ENCODE measurements at places on chromosomes 1 and 21. TPM values are rescaled to one million over a fixed set of nuclear protein-coding genes. Genes with fewer than 3 reads are reported as not detected.

- DNase-seq = no peak
Measured at GRCh38 chr1:226656201-226656600, 82.9 kb downstream of the ITPKB start.

DNA sequence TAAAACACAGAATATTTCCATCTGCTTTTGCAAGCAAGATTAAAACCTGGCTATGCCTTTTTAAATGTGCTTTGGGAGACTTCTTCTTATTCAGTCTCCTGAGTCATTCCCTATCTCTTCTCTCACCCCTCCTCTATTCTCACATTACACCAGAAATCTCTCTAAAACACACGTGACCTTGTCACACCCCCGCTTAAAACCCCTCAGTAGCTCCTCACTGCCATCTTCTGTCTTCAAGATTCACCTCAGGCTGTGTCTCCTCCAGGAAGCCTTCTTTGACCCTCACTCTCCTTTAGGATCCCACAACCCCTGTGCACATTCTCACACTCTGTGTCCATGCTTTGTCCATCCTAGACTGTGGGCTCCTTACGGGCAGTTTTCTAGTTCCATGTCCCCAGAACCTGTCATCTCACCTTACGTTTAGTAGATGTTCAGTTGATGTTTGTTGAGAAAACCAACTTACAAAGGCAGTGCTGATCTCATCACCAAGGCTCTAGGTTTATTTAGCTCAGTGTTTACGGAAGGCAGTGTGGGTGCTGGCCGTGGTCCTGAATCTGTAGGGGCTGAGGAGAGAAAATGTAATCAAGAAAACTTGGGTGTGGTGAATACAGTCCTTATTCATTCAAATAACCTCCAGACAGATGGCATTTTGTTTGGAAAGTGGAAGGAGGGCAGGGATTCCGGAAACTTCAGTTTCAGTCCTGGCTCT lies 143.5 kb downstream of the DMRTA2 start:
- DNase-seq = no peak

- DNase-seq = no peak
Measured at GRCh38 chr1:74773582-74773981, 40.6 kb downstream of the TYW3 start.

The PTPN22 gene
- total RNA-seq = 24.6 TPM

The CTH gene
- total RNA-seq = 8.8 TPM

- DNase-seq = no peak
Measured at GRCh38 chr1:110529011-110529410, 10.0 kb upstream of the KCNA10 start.

- no peak for DNase-seq
Measured at GRCh38 chr1:67713057-67713846, 28.3 kb downstream of the GADD45A start.

DNA sequence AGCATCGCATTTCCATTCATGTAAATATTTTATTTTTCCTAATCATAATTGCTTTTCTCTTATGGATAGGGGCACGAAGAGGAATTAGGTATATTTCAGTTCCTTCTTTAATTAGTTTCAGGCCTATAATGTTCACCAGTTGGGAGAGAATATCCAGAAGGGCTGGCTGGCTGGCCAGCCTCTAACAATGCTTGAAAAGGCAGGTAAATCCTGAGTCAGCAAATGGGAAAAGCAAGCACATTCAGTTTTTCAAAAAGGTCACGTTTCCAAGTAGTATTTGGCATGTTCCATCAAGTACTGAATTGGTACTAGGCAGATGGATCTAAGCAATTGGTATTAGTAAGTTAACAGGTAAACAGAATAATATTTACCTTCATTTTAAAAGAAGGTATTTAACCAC lies 8.0 kb downstream of the RAB29 start:
- no peak for DNase-seq

DNA sequence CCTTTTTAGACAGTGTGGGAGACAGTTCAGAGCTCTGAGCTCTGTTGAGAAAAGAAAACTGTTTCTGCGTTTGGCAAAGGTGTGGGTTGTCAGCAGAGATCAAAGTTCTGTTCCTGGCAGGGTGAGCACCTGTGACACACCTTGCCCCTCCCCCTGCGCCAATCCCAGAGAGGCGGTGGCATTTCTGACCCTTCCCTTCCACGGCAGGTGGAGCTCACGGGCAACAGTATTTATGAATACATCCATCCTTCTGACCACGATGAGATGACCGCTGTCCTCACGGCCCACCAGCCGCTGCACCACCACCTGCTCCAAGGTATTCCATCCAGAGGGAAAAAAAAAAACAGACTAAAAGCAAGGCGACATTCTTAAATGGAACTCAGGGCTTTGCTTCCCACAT lies 20.7 kb downstream of the SIM2 start:
- no peak for DNase-seq

DNA sequence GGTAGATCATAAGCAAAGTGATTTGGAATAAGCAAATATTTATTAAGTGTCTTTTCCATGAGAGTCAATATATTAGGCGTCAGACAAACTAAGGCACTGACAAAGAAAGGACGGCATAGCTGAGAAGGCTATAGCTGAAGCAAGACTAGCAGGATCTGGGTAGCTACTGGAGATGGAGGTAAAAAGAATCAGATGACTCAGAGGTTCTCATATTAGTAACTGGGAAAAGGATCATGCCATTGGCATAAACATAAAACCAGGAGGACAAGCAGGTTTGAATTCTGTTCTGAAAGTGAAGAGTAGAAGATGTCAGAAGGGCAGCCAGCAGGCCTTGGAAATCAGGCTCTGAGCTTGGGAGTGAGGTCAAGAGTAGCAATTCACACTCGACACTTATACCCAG lies 531.9 kb downstream of the PTPRC start:
- DNase-seq = no peak

The SLC2A5 gene
- total RNA-seq = not detected

- no peak for DNase-seq
Measured at GRCh38 chr1:228397966-228398365, 8.7 kb downstream of the TRIM11 start.

DNA sequence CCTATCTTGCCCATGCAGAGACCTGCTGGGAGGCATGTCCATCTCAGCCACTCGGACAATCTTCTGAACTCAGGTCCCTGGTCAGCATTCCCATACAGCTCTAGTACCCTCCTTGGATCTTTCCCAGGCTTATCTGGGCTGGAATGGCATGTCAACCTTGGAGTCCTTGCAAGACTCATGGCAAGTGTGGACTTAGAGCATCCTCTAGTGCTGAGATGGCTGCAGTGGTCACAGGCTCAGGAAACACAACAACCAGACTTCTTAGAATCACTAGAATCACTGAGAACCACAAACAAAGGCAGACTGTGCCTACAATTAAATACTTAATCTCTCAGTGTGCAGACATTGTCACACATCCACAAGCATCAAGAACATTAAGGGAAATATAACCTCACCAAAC lies 73.1 kb upstream of the TSHB start:
- DNase-seq = no peak

The FCMR gene
- total RNA-seq = 6.8 TPM

DNA sequence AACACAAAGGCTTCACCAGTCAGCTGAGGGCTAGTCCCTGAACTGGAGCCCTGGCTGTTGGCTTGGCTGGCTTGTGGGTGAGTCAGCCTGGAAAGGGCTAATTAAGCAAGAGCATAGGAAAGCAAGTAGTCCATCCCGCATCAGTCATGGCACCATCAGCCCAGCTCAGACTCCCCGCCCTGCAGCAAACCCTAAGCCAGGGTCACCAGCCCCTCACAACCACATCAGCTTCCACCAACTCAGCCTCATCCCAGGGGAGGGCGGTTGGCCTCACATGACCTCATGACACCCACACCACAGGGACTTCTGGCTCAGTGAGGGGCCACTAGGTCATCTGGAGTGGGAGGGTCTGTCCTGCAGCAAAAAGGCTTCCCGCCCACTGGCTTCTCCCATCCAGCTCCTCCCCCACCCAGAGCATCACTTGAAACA lies 7.0 kb upstream of the SPATC1L start:
- DNase-seq = no peak

DNA sequence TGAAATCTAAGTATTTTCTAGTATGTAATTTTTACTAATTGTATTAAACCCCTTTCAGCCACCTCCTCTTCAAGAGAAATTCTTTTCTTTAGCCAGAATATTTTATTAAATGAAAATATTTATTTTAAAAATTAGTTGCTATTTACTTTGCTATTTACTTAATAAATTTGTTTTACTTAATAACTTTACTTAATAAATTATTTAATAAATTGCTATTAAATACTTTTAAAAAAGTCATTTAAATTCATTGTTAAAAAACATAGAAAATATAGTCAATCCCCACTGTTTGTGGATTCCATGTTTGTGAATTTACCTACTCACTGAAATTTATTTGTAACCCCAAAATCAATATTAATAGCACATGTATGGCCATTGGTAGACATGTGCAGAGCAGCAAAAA lies 105.6 kb downstream of the ATP1B1 start:
- no peak for DNase-seq

DNA sequence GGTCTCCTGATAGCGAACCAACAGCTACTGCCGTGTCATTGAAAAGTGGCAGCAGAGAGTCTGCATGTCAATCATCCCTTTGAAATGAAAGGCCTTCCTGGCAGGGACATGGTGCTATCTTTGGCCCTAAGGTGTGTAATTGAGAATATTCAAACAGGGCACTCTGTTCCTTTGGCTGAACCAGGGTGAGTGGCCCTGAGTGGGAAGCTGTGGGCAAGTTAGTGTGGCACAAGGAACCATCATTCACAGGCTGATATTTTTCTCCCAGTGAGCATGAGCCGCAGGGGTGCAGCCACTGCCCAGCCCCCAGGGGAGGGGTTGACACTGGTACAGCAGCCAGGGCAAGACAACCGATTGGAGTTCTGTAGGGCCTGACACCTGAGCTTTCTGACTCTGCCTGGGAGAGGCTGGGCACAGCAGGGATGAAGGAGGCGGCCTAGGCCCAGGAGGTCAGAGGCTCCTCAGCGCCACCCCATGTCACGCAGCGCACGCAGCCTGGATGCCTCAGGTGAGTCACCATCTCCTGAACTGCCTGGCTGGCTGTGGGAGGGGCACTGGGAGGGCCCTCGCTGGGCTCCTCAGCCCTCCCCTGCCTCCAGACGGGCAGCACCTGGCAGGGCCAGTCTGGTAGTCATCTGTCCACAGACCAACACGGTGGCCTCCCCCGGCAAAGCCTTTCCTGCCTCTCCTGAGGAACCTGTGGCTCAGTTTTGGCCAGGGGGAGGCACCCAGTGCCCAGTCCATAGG lies 13.2 kb downstream of the QSOX1 start:
- DNase-seq = no peak

The S1PR1 gene
- total RNA-seq = 49.3 TPM

GRCh38 chr1:172359491-172359999 lies 60.9 kb upstream of the C1orf105 start:
- no peak for DNase-seq

The OR2L3 gene
- total RNA-seq = not detected

DNA sequence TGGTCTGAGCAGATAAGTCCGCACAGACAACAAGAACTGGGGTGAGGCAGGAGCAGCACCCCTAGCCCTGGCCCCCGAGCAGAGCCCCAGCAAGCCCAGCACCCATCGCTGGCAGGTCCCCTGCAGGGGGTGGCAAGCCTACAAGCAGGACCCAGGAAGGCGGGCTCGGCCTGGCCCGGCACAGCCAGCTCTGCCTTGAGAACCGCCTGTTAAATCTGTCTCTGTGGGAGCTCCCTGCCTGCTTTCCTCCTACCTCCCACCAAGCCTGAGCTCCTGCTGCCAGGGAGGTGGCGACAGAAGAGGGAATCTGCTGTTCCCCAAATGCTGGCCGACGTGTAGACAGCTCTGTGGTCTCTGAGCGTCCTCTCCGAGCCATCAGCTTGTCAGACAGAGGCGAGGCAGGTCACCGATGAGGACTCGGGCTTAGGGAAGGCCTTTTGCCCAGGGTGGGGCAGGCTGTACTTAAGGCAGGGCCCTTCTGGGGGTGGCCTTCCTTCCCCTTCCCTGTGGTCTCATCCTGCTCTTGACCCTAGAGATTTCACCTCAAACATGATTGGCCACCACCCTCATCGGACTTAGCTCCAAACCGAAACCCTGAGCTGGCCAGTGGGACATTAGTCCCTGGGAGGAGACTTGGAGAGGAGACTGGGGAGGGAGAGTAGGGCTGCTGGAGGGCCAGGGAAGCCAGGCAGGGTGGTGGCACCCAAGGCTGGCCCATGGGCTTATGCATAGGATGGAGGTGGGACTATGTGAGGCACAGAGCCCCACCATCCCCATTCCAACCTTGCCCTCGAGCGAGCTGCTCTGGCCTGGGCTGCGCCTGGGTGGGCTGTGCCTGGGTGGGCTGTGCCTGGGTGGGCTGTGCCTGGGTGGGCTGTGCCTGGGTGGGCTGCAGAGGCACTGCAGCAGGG lies 7.7 kb downstream of the SELENON start:
- DNase-seq = no peak

The FOXD3 gene
- not detected for total RNA-seq

The ATAD3C gene
- total RNA-seq = 1.7 TPM

DNA sequence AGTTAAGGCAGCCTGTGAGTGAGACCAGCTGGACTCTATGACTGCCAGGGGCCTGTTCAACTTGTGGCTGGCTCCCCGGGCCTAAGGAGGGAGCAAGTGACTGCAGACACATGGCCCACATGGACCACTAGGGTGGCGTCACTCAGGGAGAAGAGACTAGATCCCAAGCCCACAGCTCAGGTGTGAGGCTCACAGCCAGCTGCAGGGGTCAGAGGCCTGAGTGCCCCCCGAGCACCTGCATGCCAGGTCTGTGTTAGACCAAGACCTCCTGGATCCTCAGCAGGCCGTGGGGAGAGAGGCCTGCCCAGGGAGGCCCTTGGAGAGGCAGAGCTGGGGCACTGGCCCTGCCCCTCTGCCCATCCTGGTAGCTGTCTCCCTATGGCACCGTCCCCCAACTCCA lies 142.4 kb upstream of the RUNX3 start:
- no peak for DNase-seq

The LPAR3 gene
- total RNA-seq = 0.90 TPM

- DNase-seq = no peak
Measured at GRCh38 chr1:94542088-94542870, 720 bp upstream of the F3 start.

DNA sequence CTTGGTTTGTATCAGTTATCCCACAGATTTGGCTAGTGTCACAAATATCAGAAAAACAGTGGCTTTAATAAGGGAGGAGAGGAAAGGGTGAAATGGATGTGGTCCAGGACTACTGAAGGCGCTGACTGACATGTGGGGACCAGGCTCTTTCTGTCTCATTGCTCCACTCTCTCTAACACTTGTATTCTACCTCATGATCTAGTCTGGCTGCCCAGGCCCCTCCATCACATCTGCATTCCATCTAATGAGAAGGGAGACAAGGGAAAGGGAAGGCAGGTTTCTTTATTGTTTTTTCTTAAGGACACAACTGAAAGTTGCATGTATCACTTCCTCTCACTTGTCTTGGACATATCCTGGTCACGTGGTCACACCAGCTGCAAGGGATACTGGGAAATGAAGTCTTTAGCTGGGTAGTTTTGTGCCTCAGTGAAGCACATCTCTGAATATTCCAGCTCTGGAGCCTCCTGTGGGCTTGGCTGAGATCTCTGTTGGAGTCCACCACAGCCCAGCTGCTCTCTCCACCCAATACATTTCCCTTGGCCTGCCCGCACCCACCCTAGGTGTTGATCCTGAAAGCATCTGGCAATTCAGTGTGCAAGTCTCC lies 42.0 kb upstream of the PADI2 start:
- no peak for DNase-seq

DNA sequence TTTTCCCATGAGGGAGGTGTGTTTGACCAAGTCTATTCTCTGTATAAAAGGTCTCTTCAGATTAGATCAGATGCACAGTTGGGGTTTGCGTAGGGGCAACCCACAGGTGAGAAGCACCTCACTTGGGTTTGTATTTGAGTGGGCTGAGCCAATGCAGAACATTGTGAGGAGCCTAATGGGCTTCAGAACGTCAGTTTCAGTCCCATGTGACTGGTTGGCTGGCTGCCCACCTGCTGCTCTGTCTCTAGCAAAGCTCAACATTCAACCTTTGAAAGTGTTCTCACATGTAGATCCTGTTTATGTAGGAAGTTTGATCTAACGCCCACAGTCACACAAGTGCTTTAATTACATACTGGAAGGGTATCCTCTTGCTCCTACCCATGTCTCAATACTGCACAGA lies 105.5 kb downstream of the FASLG start:
- no peak for DNase-seq

Measured in natural killer cell treated with Interleukin-12 subunit alpha and Interleukin-12 subunit beta and Interleukin-15 and Interleukin-18, amount 100 ng/mL, for 72 hours (primary cell).